Suprapubic skin (tissue), 4 donors: ENCODE measurements at places on chromosomes 1 and 21. TPM values are rescaled to one million over a fixed set of nuclear protein-coding genes. Genes with fewer than 3 reads are reported as not detected.

GRCh38 chr1:8274352-8274751 lies 43.6 kb upstream of the SLC45A1 start:
- no peak overlapping the region for H3K27ac ChIP-seq
- no peak overlapping the region for H3K4me3 ChIP-seq
- H3K4me1 ChIP-seq = no peaks in the 10 kb centered on the region
- no peaks in the 10 kb centered on the region for H3K27me3 ChIP-seq

DNA sequence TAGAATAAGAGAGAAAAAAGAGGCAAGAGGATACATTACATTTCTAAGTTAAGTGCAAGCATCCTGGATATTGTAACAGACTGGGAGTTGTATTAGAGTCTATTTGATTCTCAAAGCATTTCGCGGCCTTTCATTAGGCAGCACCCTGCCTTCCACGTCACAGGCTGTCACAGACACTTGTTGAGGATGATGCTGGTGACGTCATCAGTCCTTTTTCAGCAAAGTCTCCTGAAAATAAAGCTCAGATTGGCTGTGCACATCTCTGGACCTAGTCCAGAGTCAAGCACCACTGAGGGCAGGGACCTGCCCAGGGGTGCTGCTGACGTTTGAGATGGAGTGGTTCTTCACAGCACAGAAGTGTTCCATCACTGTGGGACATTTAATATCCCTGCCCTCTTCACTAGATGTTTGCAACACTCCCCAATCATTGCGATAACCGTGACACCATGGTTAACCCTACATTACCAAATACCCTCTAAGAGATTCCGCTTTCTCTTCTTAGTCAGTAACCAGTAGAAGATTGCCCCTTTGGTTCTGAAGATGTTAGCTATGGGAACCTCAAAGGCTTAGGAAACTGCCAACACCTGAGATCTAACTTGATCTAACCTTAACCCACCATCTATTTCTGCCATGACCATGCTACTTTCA lies 72.7 kb upstream of the F3 start:
- H3K27me3 ChIP-seq = no peaks in the 10 kb centered on the region
- no peaks in the 10 kb centered on the region for H3K36me3 ChIP-seq
- no peak overlapping the region for H3K27ac ChIP-seq
- no peak overlapping the region for H3K4me3 ChIP-seq
- H3K4me1 ChIP-seq = no peaks in the 10 kb centered on the region
- DNase-seq = peak; percentile 11

DNA sequence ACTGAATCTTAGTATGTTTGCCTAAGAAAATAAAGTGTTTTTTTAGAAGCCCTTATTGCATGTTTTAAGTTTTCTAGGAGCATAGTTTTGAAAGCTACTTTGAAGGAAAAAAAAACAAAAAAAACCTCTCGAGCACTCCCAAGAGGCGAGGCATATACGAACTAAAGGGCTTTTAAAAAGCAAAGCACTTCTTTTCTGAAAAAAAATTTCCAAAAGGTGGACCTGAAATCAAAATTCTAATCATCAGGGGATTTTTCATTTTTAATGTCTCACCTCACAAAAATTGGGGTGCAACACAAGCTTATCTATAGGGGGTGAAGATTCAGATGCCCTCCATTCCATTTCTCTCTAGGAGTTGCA lies 594 bp downstream of the GLMN start:
- H3K4me1 ChIP-seq = peaks cover 32% of the 10 kb centered on the region
- H3K27me3 ChIP-seq = no peaks in the 10 kb centered on the region
- peaks cover 3% of the 10 kb centered on the region for H3K36me3 ChIP-seq
- no peak for DNase-seq
- H3K4me3 ChIP-seq = peak overlapping the region; percentile 71
- H3K27ac ChIP-seq = peak overlapping the region; percentile 94

DNA sequence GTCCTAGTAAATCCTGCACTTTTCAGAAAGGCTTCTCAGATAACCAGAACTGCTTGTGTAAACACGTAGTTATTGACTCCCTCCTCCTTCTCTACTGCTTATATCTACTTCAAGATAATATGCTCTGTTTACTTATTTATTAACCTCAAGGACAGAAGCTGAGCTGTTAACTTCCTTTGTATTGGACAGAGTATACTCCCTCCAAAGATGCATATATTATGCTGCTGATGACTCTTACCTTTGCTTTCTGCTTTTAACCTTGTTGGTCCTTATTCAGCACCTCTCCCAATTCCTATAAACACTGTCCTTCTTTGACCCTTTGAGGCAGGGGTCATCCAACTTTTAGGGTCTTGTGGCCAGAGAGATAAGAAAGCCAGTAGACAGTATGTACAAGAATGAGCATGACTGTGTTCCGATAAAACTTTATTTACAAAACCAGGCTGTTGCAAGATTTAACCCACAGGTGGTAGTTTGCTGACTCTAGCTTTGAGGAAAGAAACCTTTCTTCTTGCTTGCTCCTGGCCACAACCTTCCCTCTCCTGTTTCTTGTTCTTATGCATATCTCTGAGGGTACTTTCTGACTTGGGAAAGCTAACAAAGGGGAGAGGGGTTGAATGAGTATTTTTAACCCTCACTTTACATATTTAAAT lies 4.9 kb downstream of the TPM3 start:
- no peak for DNase-seq
- no peak overlapping the region for H3K27ac ChIP-seq
- H3K27me3 ChIP-seq = no peaks in the 10 kb centered on the region
- peaks cover 9% of the 10 kb centered on the region for H3K4me1 ChIP-seq
- no peak overlapping the region for H3K4me3 ChIP-seq

GRCh38 chr1:109111386-109112055 lies 2.4 kb upstream of the ELAPOR1 start:
- peaks cover 19% of the 10 kb centered on the region for H3K27me3 ChIP-seq
- no peak overlapping the region for H3K27ac ChIP-seq
- no peaks in the 10 kb centered on the region for H3K36me3 ChIP-seq
- DNase-seq = no peak
- H3K4me3 ChIP-seq = no peak overlapping the region

DNA sequence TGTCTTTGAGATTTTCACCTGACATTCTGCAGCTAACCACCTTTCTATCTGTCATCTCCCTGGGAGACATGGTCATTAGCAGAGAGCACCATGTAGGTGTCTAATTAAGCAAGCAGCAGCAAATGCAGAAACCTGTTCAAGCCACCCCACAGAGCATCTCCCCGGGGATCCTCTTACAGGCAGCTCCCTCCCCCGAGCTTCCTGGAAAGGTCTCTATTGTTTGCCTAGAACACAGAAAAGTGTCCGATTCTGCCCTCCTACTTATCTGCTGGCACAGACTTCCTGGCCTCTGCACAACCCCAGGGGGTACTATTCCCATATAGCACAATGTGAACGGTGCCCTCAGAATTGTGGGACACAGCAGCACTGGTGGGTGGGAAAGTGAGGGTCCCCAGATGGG lies 46.1 kb downstream of the PLEKHA6 start:
- no peak for DNase-seq
- H3K27me3 ChIP-seq = no peaks in the 10 kb centered on the region
- H3K36me3 ChIP-seq = no peaks in the 10 kb centered on the region
- no peak overlapping the region for H3K27ac ChIP-seq

- peak overlapping the region; percentile 92 for H3K4me3 ChIP-seq
- peaks cover 31% of the 10 kb centered on the region for H3K4me1 ChIP-seq
- peaks cover 4% of the 10 kb centered on the region for H3K36me3 ChIP-seq
- peak; percentile 77 for DNase-seq
Observed at GRCh38 chr1:117928881-117929342, 509 bp downstream of the GDAP2 start.

DNA sequence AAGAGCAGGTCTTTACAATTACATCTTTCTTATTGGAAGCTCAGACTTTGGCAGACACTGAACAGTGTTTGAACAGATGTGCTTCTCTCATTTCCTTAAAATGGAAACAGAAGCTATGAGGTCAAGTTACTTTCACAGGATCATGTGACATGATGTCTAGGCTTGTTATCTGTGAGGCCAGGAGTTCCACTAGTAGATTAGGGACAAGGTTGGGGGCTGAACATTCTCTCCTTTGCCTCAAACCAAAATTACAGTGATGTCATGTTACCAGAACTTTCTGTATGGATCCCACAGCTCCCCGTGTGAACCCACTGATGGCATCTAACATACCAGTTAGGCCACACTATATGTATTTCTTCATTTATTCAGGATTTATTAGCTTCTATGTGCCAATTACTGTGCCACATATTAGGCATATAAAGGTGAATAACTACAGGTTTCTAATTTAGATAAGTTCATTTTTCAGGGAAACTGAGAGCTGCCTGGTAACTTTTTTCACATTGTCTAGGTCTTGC lies 6.0 kb downstream of the DYNLT5 start:
- H3K4me1 ChIP-seq = no peaks in the 10 kb centered on the region
- DNase-seq = no peak
- peaks cover 5% of the 10 kb centered on the region for H3K27me3 ChIP-seq
- no peaks in the 10 kb centered on the region for H3K36me3 ChIP-seq

- H3K27me3 ChIP-seq = peaks cover 18% of the 10 kb centered on the region
- H3K4me1 ChIP-seq = peaks cover 10% of the 10 kb centered on the region
- H3K27ac ChIP-seq = no peak overlapping the region
- no peaks in the 10 kb centered on the region for H3K36me3 ChIP-seq
- peak; percentile 65 for DNase-seq
Observed at GRCh38 chr21:42633858-42634257, 19.6 kb upstream of the PDE9A start.

DNA sequence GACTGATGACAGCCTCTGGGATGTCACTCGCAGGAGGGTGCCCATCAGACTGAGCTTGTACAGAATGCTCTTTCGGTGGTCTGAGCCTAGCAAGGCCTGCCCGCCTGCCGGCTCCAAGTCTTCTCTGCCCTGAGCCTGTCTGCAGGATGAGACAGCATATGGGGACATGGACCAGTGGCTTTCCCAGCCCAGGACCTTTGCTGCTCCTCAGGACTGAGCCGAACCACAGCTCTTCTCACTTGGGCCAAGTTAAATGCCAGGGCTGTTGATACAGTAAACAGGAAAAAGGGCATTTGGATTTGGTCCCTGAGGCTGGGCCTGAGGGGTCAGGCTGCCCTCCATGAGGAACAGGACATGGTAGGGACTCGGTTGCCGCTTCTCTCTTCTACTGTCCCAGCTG lies 64.3 kb upstream of the EPS8L3 start:
- no peak overlapping the region for H3K27ac ChIP-seq
- H3K36me3 ChIP-seq = no peaks in the 10 kb centered on the region
- peaks cover 19% of the 10 kb centered on the region for H3K4me1 ChIP-seq
- no peak overlapping the region for H3K4me3 ChIP-seq
- no peaks in the 10 kb centered on the region for H3K27me3 ChIP-seq

DNA sequence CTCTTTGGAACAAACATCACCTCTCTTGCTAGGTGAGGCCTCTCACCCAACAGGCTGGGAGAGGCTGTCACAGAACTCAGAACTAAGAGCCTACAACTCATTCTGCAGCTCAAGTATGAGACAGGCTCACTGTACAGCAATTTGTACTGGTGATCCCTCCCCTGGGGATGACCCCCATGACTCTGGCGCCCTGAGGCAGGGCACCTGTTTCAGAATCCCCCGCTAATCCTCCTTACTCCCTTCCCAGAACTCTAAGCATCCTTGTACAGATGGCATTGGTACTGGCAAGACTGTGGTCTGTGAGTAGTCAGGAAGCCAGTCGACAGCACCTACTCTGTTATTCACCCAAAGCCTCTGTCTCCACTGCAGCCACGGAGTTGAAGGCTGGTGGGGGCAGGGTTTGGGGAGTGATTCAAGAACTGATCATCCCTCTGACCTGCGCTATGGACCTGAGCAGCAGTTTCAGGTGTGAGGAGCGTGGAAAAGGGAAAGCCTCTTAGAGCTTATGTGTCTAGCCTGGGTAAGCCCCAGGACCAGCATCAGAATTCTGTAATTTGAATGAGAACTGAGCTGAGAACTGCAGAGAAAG lies 655.5 kb downstream of the KIF26B start:
- no peaks in the 10 kb centered on the region for H3K27me3 ChIP-seq
- no peak for DNase-seq
- no peaks in the 10 kb centered on the region for H3K36me3 ChIP-seq
- no peak overlapping the region for H3K4me3 ChIP-seq
- no peak overlapping the region for H3K27ac ChIP-seq
- H3K4me1 ChIP-seq = peaks cover 4% of the 10 kb centered on the region

DNA sequence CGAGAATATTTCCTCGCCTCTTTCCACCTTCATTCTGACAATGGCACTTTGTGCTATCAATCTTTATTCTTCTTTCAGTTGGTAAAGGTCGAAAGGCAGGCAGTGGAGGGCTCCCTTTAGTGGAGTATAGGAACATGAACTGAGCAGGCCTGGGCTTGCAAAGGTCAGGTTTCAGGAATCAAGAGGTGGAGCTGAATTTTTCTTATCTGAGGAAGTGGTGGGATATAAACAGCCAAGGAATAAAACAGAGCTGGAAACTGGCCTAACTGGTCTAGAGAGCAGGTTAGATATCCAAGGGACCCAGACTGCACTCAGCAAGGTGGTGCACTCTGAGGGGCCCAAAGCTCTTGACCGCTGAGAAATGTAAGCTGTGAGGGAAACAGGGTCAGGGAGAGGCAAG lies 99.1 kb downstream of the PLA2G4A start:
- DNase-seq = no peak
- no peak overlapping the region for H3K27ac ChIP-seq
- no peaks in the 10 kb centered on the region for H3K27me3 ChIP-seq
- H3K4me3 ChIP-seq = no peak overlapping the region
- H3K4me1 ChIP-seq = peaks cover 9% of the 10 kb centered on the region

- H3K27me3 ChIP-seq = no peaks in the 10 kb centered on the region
- peaks cover 4% of the 10 kb centered on the region for H3K4me1 ChIP-seq
- H3K27ac ChIP-seq = no peak overlapping the region
- no peak for DNase-seq
- no peak overlapping the region for H3K4me3 ChIP-seq
Observed at GRCh38 chr1:59232216-59232615, 64.7 kb upstream of the FGGY start.

GRCh38 chr1:93692026-93692425 lies 10.4 kb upstream of the BCAR3 start:
- no peak overlapping the region for H3K4me3 ChIP-seq
- H3K4me1 ChIP-seq = peaks cover 40% of the 10 kb centered on the region
- no peaks in the 10 kb centered on the region for H3K36me3 ChIP-seq
- no peaks in the 10 kb centered on the region for H3K27me3 ChIP-seq

GRCh38 chr1:106879538-106879937 lies 176.9 kb upstream of the PRMT6 start:
- no peaks in the 10 kb centered on the region for H3K36me3 ChIP-seq
- H3K27me3 ChIP-seq = no peaks in the 10 kb centered on the region
- DNase-seq = no peak

The HAO2 gene
- total RNA-seq = 3.3 TPM

The S100A12 gene
- total RNA-seq = not detected

The MRAP gene
- total RNA-seq = not detected

The THEM5 gene
- 65.7 TPM for total RNA-seq

The PKP1 gene
- total RNA-seq = 888 TPM

The HMGN1 gene
- total RNA-seq = 108 TPM

The CYP4B1 gene
- total RNA-seq = 100 TPM

The C1orf122 gene
- 27.7 TPM for total RNA-seq
